ENCODE measurements at places on chromosomes 11 and 22. TPM values are rescaled to one million over a fixed set of nuclear protein-coding genes. Genes with fewer than 3 reads are reported as not detected.

Gene CCDC73
- not detected for total RNA-seq

Gene MMP13
- not detected for total RNA-seq

Gene SNX32
- 1.3 TPM for total RNA-seq

Gene NAALADL1
- 27.7 TPM for total RNA-seq
